ENCODE measurements at places on chromosomes 1 and 21. TPM values are rescaled to one million over a fixed set of nuclear protein-coding genes. Genes with fewer than 3 reads are reported as not detected.

BTBD8 gene
- total RNA-seq = 3.0 TPM

TMEM222 gene
- 19.9 TPM for total RNA-seq

PROX1 gene
- total RNA-seq = 173 TPM

MAP3K21 gene
- 4.7 TPM for total RNA-seq

CFHR4 gene
- 97.9 TPM for total RNA-seq

TINAGL1 gene
- 12.0 TPM for total RNA-seq

PYHIN1 gene
- 0.18 TPM for total RNA-seq

DMRTA2 gene
- not detected for total RNA-seq

WDR77 gene
- 15.7 TPM for total RNA-seq

RHCE gene
- 0.65 TPM for total RNA-seq
